Breast epithelium (tissue), 4 donors: ENCODE measurements at places on chromosomes 2 and 18.

DNA sequence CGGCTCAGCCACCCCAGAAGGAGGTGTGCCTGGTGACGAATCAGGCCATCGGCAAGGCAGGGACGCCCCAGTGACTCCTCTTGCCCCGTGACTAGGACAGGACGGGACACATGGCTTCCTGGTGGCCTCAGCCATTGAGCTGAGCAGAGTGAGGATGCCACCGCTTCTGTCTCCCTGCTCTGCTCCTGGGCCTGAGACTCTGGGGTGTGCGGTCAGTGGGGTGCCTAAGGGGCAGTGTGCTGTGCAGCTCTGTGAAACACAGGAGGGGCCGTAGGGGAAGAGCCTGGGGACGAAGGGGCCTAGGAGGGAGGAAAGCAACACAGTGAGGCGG, 24.3 kb downstream of the IGFBP5 start:
- peaks cover 3% of the 10 kb centered on the region for H3K4me1 ChIP-seq
- no peaks in the 10 kb centered on the region for H3K36me3 ChIP-seq
- no peaks in the 10 kb centered on the region for H3K27me3 ChIP-seq
- no peak overlapping the region for H3K4me3 ChIP-seq
- H3K27ac ChIP-seq = no peak overlapping the region

GRCh38 chr2:99680946-99681345, 191.1 kb upstream of the REV1 start:
- DNase-seq = no peak
- no peaks in the 10 kb centered on the region for H3K4me1 ChIP-seq
- H3K36me3 ChIP-seq = no peaks in the 10 kb centered on the region

GRCh38 chr2:71353248-71353647, 21.7 kb downstream of the ZNF638 start:
- no peaks in the 10 kb centered on the region for H3K36me3 ChIP-seq
- no peak overlapping the region for H3K27ac ChIP-seq
- H3K27me3 ChIP-seq = no peaks in the 10 kb centered on the region
- no peak for DNase-seq

DNA sequence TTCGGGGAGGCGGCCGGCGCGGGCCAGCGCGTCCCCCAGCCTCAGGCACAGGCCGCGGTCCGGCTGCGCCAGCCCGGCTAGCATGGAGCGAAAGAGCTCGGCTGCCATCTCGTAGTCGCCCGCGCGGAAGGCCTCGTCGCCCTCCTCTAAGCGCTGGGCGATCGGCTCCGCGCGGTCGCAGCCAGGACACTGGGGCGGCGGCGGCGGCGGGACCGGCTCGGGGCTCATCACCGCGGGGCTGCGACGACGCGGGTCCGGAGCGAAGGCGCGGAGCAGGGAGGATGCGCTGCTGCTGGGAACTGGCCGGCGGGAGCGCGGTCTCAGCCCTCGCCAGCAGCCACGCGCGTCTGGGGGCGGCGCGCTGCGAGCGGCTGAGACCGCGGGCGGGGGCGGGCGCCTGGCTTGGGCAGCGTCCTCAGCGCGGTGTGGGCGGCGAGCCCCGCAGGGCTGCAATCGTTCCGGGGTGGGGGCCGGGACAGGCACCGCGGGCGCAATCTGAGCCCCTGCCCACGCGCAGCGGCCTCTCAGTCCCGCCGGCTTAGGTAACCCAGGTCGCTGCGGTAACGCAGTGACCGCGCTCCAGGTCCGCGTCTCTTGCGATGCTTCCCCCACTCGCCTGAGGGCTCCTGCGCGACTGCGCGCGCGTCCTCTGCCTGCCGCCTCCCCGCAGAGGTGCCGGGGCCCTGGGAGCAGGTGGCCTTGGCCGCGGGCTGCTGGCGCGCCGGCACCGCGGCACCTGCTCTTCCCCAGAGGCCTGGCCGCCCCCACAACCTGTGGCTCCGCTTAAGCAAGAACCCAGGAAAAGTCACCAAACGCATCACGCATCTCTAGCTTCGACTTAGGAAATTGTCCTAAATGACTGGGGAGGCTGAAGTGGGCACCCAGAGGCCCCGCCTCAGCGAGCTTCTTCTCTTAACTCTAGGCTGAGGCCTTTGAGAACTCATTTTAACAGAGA, at the start of gene LONRF2:
Gene LONRF2, minus strand, starts transcription at position 636 of the 955 bp plus-strand sequence. Its CDS starts 408 bp downstream, at position 228.
- peaks cover 7% of the 10 kb centered on the region for H3K4me1 ChIP-seq
- peak within 1 kb of the TSS; percentile 57 for H3K4me3 ChIP-seq
- H3K27me3 ChIP-seq = no peaks in the 10 kb centered on the region
- DNase-seq = peak; percentile 58

GRCh38 chr2:198456418-198456817, 652.0 kb downstream of the PLCL1 start:
- DNase-seq = no peak
- no peaks in the 10 kb centered on the region for H3K27me3 ChIP-seq
- no peaks in the 10 kb centered on the region for H3K4me1 ChIP-seq
- H3K27ac ChIP-seq = no peak overlapping the region
- no peaks in the 10 kb centered on the region for H3K36me3 ChIP-seq
- H3K4me3 ChIP-seq = no peak overlapping the region
